ENCODE measurements at places on chromosomes 3 and 15. TPM values are rescaled to one million over a fixed set of nuclear protein-coding genes. Genes with fewer than 3 reads are reported as not detected.

Gene CFAP100
- not detected for total RNA-seq

Gene CAMKV
- total RNA-seq = 1.2 TPM

- DNase-seq = no peak
Observed at GRCh38 chr3:152225201-152225600, 43.5 kb upstream of the MBNL1 start.

GRCh38 chr15:61327019-61327631, 98.0 kb upstream of the RORA start:
- DNase-seq = no peak

- no peak for DNase-seq
Observed at GRCh38 chr3:97235611-97236315, 421.4 kb downstream of the EPHA6 start.

DNA sequence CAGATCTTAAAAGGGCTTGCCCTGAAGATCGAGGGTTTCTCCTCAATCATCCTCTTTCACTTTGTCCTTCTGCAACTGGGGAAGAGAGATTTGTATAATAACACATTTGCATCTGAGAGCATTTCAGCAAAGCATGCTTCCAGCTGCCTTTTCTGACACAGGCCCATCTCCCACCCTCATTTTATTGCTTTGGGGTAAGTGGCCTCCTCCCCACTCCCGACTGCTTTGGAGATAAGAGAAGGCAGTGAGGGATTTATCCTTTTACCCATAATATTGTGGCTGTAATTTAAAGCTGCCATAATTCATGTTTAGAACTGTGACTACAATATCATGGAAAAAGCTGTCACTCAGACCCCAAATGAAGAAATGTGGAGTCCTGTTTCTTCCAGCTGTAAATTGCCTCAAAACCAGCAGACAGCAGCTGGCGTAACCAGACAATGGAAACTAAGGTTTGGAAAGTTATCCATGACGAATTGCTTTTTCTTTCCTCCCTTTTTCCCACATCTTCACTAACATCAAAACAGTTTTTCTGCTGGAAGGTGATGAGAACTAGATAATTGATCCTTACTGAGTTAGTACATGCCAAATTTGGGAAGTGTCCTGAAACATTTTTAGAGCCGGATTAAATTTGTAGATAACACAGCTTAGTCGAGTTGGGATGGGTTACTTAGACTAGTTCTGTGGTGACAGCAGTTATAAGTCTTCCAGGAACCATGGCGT, 104.2 kb upstream of the PFN2 start:
- no peak for DNase-seq

GRCh38 chr3:124962403-124962940, 27.9 kb upstream of the MUC13 start:
- DNase-seq = no peak

- DNase-seq = no peak
Observed at GRCh38 chr3:127817406-127817841, 4.9 kb downstream of the MGLL start.
